ENCODE measurements at places on chromosomes 4 and X. TPM values are rescaled to one million over a fixed set of nuclear protein-coding genes. Genes with fewer than 3 reads are reported as not detected.

The OCRL gene
- total RNA-seq = 30.7 TPM

DNA sequence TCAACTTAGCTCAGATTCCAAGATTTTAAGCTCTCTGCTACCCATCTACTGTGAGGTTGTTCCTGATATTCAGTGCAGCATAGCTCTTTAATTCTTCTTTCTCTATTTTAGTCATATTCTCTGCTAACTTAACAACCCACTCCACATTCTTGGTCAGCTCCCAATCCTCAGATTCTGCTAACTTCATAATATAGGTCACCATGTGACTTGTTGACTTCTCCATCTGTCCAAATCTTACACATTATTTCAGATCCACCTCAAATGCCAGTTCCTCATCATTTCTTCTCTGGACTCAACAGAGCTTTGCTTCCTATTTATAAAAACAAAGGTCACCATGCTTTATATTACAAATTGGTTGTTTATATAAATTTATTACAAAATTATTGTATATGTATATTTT is 29.3 kb upstream of the RXFP1 start:
- H3K4me1 ChIP-seq = no peaks in the 10 kb centered on the region
- DNase-seq = no peak
- no peaks in the 10 kb centered on the region for H3K36me3 ChIP-seq
- no peak overlapping the region for H3K4me3 ChIP-seq

GRCh38 chr4:7144374-7145290 is 47.7 kb upstream of the SORCS2 start:
- no peaks in the 10 kb centered on the region for H3K27me3 ChIP-seq
- H3K27ac ChIP-seq = no peak overlapping the region
- no peak for DNase-seq

The SPANXN4 gene
- total RNA-seq = not detected

DNA sequence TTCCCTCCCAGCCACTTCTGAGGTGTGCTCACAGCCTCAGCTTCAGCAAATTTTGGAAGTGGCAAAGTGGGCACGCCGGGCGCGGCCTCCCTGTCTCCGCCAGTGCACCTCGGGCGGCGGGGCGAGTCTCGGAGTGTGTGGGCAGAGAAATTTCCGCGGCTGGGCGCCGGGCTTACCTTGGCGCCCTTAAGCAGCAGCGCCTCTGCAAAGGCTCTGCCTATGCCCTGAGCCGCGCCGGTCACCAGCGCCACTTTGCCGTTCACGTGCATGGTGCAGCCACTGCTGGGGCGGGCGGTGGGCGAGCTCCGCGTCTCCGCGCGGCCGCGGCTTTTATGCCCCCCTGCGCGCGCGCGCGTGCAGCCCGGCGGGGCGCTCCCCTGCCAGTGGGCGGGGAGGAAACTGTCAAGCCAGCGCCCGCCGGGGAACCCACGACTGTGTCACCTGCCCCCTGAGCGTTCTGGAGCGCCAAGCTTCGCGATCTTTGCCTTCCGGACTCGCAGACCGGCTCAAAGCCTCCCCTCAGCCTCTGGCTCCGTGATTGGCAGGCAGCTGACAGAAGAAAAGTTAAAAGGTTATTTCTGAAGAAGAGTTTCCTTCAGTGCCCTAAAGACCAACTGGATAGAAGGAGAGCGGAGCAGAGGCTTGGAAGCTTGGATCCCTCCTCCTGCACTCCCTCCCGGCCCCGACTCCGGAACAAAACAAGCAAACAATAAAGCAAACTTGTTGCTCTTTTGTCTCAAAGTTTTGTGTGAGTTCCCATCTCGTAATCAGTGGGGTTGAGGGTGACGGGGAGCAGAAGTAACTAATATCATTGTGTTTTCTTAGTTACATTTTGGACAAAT is at the start of gene HPGD:
Gene HPGD, minus strand, starts transcription at position 306 of the 842 bp plus-strand sequence. Its CDS starts 37 bp downstream, at position 269.
- DNase-seq = peak; percentile 49
- peak within 1 kb of the TSS; percentile 28 for H3K4me3 ChIP-seq
- H3K4me1 ChIP-seq = peaks cover 4% of the 10 kb centered on the region

The FGF5 gene
- total RNA-seq = not detected

DNA sequence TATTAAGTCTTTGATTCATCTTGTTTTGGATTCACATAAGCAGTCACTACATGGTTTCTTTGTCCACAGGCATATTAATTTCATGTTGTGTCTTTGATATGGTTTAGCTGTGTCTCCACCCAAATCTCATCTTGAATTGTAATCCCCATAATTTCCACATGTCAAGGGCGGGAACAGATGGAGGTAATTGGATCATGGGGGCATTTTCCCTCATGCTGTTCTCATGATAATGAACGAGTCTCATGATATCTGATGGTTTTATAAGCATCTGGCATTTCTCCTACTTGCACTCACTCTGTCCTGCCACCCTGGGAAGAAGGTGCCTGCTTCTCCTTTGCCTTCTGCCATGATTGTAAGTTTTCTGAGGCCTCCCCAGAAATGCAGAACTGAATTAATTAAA is 1811.2 kb upstream of the PCDH10 start:
- no peak for DNase-seq
- no peak overlapping the region for H3K4me3 ChIP-seq
- no peak overlapping the region for H3K27ac ChIP-seq
- no peaks in the 10 kb centered on the region for H3K4me1 ChIP-seq
- H3K27me3 ChIP-seq = no peaks in the 10 kb centered on the region
- H3K36me3 ChIP-seq = no peaks in the 10 kb centered on the region

The RASSF6 gene
- total RNA-seq = not detected

The EFHC2 gene
- total RNA-seq = not detected

DNA sequence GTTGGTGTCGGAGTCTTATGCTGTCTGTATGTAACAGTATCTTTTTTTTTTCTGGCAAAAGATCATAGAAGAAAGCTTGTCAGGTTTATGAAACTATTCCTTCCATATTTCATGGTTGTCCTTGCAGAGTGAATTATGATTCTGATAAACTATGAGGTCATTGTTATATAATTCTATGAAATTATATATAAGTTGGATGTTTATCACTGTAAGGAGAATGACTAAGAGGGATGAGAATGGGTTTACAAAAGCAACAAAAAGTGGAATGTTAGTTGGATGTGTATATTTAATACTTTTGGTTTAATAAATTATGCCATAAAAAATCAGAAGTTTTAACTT is 43.1 kb downstream of the RAPGEF2 start:
- H3K36me3 ChIP-seq = no peaks in the 10 kb centered on the region
- H3K4me1 ChIP-seq = peaks cover 8% of the 10 kb centered on the region
- H3K4me3 ChIP-seq = no peak overlapping the region
- H3K27me3 ChIP-seq = no peaks in the 10 kb centered on the region
- H3K27ac ChIP-seq = no peak overlapping the region

GRCh38 chr4:100345585-100345984 is 155.3 kb upstream of the DDIT4L start:
- no peak overlapping the region for H3K27ac ChIP-seq
- no peaks in the 10 kb centered on the region for H3K27me3 ChIP-seq
- H3K36me3 ChIP-seq = no peaks in the 10 kb centered on the region
- no peak overlapping the region for H3K4me3 ChIP-seq
- no peaks in the 10 kb centered on the region for H3K4me1 ChIP-seq

The GPRASP3 gene
- 9.5 TPM for total RNA-seq

GRCh38 chr4:25889589-25890503 is 24.2 kb upstream of the SMIM20 start:
- no peak overlapping the region for H3K27ac ChIP-seq
- no peak for DNase-seq

The NAA11 gene
- total RNA-seq = not detected

Data from adrenal gland (tissue), 19 donors.